Posterior cingulate gyrus (tissue), 11 donors: ENCODE measurements at places on chromosomes 11 and 22.

DNA sequence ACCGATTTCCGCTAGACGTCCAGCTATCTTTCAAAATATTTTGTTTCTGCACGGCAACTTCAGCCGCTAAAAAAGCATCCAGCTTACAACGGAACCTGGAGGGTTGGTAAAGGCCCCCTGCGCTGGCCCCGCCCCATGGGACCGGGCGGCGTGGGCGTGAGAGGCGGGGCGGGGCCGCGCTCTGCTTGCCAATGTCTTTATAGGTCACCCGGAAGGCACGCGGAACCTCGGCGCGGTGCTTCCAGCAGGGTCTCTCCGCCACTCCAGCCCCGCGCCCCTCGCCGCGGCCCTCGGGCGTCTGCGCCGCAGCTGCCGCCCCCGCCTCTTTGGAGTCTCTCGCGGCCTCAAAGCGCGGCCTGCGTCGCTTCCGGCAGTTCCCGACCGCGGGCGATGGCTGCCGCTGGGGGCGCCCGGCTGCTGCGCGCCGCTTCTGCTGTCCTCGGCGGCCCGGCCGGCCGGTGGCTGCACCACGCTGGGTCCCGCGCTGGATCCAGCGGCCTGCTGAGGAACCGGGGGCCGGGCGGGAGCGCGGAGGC, at the start of gene FDX1:
Gene FDX1, plus strand, starts transcription at position 218 of the 536 bp plus-strand sequence. Its CDS starts 173 bp downstream, at position 391.
- DNase-seq, result peak; percentile 92

DNA sequence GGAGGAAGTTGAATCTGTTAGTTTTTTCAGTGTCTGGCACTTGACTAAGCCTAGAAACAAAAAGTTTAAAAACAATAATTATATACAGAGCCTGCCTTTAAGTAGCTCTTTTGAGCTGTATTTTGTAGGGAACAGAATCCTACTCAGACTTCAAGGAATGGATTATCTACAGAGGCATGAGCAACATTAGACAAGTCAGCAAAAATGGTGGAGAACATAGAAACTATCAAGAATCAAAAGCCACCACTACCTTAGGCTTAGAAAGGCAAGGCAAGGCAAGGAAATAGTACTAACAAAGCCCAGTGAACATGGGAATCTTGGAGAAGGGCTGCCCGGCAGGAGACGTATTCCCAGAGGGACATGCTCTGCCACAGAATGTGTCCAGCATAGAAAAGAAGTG, 353.6 kb upstream of the FAT3 start:
- no peak for DNase-seq

- no peak for DNase-seq
Observed at GRCh38 chr22:24867323-24868022, 61.5 kb downstream of the SGSM1 start.

DNA sequence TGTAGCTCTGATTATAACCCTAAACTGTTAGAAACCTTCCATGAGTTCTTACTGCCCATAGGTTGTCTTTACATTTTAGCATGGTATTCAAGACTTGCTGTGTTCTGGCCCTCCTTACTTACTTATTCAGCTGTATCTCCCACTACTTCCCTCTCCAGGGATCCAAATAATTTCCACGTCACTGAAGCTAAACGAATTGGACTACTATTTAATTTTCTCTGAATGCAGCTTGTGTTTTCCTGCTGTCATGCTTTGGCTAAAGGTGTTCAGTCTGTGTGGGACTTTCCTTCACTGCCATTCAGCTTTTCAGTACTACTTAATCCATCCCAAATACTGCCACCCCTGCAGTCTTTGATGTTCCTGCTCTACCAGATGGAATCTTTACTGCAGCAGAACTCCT, 88.3 kb downstream of the UVRAG start:
- no peak for DNase-seq

DNA sequence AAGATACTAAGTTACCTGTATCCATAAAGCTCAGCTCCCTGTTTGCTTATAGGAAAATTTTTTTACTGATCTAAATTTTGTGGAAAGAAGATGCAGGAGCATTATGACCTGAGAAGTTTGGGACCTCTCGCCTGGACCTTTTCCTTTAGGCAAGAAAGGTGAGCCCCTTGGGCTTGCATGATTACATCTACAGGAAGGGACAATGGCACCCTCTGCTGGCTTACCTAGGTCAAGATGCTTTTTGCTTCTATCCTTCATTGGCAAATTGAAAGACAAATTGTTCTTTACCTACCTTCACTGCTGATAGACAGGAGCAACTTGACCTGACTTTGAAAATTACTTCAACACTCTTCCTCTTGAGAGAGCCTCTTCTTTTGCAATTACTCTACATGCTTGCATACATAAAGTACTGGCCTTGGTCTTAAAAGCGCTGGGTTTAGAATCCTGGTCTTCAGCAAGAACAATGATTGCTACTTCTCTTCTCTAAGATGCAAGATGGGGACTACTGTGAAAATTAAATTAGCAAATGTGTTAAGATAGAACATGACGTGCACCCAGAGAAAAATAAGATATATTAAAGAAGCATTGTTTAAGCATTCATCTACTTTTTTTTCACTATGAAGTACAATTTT, 147.2 kb downstream of the TRPC6 start:
- DNase-seq, result no peak

DNA sequence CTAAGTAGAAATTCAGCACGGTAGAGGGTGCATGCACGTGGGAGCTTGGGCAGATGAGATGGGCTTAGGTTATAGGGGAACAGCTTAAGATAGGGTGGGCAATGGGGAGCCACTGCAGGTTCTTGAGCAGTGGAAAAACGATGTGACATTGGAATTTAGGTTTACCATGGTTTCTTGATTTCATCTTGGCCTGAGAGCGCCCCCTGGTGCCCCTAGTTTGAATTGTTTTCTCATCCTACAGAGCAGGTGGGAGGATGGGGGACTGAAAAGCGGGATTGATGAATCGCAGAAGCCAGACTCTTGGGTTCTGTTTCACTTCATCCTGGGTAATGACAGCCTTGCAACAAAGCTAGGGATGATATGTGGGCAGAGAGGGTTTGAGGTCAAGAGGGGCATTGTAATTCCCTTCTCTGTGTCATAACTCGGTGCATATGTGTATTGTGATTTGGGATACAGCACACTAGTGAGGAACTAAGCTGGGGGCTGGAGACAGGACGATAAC, 6.7 kb upstream of the MCAM start:
- peak; percentile 82 for DNase-seq

GRCh38 chr11:118245936-118246562, 6.1 kb downstream of the MPZL3 start:
- no peak for DNase-seq

- DNase-seq, result no peak
Observed at GRCh38 chr22:43591380-43591779, 179.6 kb downstream of the MPPED1 start.

DNA sequence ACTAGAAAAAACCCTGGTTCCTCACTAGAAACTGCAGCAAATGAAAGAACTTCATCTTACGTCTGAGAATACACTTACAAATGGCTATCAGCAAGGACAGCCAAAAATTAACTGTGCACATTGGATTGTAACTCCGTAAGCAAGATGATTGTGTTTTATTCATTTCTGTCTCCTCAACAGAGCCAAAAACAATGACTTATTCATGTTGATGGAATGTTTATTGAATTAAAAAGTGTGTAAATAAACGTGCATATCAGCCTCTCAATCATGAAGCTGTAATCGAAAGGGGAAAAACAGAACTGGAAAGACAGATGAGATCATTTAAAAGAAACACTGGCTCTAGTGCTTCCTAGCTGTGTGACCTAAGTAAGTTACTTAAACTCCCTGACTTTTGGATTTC, 307.5 kb upstream of the ZC3H12C start:
- DNase-seq, result no peak

DNA sequence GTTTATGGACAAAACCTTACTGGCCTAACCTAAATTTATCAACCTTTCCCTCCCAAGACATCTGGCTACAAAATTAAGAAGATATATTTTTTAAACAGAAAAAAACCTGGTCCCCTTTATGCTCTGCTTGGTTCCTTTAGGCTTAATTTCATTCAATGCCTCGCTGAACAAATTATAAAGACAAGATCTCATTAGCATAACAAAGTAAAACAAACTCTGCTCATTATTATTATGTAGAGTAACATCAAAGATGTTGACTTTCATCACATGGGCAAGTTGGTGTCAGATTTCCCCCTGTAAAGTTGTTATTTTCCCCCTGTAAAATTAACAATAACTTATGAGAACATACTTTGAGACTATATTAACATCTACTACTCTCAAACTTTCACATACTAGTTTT, 11.0 kb downstream of the RRAS2 start:
- DNase-seq, result no peak

DNA sequence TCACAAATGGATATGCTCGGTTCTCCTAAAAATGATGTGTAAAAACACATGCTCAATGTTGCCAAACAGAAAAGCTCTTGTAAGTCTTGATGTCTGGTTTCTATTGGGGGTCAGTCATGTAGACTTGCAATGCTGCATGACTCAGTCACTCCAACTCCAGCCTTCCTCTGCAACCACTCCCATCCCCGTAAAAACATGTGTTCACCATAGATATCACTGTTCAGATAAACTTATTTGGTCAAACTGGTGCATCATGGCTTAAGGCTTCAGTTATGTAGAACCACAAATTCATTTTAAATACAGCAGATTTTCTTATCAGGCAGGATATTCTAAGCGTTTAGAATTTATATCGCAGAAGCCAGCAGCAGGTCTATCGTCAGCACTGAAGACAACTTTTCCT, 298.4 kb upstream of the LUZP2 start:
- DNase-seq, result no peak

DNA sequence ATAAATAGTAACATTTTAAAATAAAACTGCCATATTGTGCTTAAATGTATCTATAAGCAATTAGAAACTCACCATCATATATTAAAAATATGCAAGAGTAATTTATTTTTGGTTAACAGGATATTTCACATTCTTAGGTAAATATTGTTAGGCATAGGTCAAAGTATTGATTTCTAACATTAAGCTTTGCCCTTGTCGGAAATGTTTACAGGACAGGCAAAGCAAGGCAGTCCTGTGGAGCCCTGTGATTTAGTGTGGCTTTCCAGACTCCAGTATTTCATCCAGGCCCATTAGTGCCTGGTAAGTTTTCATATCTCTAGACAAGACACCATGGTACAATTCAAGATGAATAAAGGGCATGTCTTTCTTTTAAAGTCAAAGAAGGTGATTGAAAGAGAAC, 114.9 kb upstream of the LARGE1 start:
- no peak for DNase-seq

- no peak for DNase-seq
Observed at GRCh38 chr11:57458060-57458409, 2.3 kb upstream of the RTN4RL2 start.

- no peak for DNase-seq
Observed at GRCh38 chr11:106668147-106668546, 350.1 kb downstream of the GUCY1A2 start.

DNA sequence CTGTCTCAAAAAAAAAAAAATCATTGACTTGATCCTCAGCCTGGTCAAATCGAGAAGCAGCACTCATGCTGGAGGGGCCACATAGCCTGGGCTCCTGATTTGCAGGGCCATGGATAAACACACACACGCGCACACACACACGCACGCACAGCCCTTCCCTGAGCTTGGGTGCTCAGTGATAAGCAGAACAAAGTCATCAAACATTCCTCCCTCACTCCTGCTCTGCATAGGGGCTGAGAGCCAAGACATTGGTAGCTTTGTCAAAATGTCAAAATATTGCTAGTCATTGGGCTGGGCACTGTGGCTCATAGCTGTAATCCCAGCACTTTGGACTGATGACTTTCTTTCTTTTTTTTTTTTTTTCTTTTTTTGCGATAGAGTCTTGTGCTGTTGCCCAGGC, 34.0 kb upstream of the A4GALT start:
- no peak for DNase-seq

DNA sequence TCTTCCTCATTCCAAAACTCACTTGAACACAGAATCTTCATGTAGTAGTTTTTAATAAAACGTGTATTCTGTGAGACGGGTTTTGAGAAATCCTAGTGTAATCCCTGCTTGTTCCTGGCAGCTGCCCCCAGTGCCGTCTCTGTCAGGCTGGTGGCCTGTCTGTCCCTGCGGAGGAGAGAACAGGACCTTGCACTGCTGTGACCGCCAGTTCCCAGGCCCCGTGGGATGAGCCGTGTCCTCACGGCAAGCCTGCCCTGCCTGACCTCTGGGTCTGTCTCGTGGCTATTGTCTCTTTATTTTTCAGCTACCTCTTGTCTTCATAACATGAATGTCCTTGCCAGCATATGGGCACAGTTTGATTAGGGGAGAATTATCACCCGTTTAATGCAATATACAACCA, 535.5 kb upstream of the B3GAT1 start:
- DNase-seq, result peak; percentile 42

DNA sequence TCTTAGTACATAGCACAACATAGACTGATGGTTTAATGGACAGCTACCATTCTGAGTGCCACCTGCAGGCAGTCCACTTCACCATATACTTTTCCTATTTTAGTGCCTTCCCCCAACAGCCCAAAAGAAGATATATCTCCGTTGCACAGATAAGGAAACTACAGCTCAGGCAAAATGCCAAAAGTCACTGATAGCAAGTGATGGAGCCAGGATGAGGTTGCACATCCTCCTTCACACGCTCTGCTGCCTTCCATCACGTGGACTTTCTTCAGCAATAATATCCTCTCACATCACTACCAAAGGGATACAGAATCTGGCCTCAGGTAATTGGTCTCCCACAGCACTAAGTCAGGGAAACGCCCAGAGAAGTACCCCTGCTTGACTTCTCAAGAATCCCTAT, 7.5 kb downstream of the TCF20 start:
- no peak for DNase-seq

DNA sequence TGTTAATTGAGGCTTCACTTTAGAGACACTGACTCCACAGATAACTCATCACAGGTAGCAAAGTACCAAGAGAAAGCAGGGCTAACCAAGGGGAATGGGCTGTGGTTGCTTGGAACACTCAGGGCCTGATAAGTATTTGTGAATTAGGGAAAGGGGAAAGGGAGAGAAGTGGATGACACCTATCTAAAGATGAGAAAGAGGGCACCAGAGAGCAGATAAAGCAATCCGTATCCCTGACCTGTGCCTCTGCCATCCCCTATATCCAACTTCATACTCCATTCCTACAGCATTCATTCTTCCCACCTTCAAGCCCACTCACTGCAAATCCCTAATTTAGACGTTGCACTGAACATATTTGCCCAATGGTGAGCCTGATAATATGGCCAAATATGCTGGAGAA, 43.0 kb upstream of the API5 start:
- no peak for DNase-seq

GRCh38 chr11:58770166-58770565, 38.4 kb upstream of the GLYAT start:
- DNase-seq, result no peak
